ENCODE measurements at places on chromosomes 4 and X.
A peak's percentile ranks its signal among the peaks of the same experiment; 100 is the strongest.

GRCh38 chr4:69727426-69727825 is 33.0 kb downstream of the SULT1B1 start:
- no peak for DNase-seq

DNA sequence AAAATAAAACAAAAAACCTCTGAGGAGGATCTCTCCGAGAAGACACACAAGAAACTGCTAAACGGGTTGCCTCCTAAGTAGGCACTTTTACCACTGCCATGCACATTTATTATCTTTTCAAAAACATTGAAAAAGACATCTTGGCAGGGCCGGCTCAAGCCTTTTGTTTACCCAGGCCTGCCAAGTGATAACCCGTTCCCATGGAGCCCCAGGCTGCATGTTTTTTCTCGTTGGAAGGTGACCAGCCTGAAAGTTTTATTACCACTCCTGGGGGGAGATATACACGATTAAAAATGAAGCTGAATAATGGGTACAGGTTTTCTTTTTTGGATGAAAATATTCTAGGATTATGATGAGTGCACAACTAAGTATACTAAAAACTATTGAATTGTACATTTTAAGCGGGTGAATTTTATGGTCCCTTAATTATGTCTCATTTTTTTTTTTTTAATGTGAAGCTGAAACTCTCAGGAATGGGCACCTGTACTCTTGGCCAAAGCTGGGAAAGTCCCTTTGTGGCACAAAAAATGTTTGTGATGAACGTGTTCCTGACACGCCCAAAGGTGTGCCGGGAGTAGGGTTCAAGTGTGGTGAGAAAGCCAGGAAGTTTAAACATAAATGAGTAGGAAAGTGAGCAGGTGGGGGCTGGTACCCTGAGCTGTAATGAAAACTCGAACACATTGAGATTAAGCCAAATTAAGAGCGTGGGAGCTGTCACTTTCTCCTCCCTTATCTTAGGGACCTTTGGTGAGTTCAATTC is 1.5 kb upstream of the MAP7D2 start:
- DNase-seq = no peak

DNA sequence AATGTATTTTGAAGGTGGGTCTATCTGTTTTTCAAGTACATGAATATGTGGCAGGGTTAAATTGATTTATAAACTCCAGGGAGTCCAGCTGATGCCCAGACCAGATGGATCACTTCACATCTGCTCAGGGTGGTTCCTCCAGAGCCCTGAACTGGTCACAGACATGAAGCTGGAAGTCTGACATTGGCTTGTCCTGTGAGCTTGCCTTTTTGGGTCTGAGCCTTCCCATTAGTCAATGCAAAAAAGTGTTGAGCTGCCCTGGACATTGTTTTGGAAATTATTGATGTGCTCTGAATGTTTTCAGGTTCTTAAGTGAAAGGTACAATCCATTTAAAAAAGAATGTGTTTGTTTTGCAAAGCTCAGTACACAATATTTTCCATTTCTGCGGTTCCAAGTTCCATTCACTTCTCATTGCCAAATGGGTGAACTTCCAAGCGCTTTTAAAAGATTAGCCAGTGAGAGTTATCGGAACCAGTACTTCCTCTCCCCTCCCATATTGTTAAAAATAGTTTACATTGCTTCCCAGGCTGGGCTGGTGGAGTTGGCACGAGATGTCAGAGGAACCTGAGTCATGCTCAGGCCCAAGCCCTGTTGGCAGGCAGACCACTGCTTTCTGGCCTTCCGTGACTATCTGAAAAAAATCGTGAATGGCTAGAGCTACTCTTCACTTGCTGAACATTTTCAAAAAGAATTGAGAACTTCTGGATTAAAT is 52.1 kb downstream of the PDGFRA start:
- DNase-seq = no peak

- DNase-seq = peak; percentile 83
These were observed 3.3 kb downstream of the KLF3 start for GRCh38 chr4:38667085-38667893.

DNA sequence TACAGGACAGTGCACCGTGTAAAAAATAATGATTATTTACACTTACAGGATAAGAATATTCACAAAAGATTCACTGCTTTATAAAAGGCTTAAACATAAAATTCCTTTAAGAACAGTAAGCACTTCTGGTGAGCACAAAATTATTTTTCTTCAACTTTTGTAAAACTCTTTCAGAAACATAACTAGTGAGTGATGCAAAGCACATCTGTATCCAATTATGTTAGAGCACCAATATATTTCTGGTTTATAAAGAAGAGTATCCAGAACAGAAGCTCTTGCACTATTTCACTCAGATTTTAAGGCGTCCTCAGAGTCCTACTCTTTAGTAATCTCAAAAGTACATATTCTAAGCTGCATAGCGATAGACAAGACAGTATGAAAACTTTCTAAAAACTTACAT is 276.0 kb downstream of the C4orf33 start:
- no peak for DNase-seq

DNA sequence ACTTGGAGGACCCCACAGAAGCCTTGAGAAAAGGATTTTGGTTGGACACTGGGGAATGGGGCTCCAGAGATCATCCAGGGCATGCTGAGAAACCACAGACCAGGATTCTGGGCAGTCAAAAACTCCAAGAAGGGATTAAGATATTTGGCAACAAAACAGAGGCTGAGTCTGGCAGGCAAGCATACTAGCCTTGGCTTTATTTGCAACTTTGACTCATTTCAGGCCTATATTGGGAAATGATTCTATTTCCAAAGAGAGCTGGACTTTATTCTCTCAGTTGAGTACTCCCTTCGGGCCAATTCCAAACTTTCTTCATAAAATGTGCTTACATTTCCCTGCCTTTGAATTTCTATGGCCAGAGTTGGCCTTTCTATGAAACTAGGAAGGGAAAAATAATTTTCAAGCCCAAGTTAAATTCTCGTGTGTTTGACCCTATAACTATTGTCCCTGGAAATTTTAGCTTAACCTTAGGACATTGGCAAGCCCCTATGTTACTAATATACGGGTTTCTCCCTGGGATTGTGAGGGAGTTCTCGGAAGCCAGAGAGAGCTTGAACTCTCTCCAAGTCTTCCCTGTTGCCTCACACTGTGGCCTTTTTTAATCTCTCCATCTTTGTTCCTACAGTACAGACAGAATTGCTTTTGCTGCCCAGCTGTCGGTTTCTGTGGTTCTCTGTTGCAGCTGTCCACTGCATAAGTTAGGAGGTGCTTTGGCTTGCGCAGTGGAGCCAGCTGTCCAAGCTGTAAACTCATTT is 112.6 kb upstream of the FAM9A start:
- DNase-seq = no peak

GRCh38 chr4:152415980-152416379 is 119.9 kb downstream of the FBXW7 start:
- DNase-seq = no peak

DNA sequence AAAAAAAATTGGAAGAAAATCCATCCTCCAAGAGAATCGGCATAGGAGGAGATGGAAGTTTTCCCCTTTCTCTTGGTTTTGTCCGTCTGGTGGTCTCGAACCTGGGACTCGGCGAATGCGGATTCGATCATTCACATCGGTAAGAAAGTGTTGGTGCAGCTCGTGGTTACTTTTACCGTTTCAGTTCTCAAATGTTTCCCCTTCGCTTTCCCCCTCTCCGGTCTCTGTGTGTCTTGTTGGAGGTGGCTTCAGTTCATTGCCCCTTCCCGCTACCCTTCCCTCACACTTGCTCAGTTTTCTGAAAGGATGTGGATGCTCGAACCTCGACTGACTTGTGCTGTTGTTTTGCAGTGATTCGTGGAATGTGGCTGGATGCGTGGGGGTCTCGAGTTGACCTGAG is 840 bp downstream of the GRID2 start:
- no peak for DNase-seq

DNA sequence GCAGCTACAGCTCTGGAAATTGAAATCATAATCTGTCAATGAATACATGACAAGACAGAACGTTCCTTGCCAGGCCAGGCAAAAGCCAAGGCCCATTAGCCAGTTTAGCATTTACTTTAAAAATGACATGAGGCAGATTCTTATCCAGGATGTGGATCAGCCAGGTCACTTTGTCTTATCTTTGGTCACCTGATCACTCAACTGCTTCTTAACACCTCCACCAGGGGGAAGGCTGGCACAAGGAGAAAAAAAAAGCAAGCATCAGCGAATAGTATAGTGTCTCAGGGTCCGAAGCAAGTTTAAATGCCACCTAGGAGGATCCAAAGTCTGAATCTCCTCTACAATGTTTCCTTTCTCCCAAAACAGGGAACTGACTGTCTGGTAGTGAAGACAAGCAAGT is 18.8 kb downstream of the ATP1B4 start:
- DNase-seq = peak; percentile 61

- no peak for DNase-seq
These were observed 231.3 kb upstream of the CT83 start for GRCh38 chrX:116694046-116694445.

DNA sequence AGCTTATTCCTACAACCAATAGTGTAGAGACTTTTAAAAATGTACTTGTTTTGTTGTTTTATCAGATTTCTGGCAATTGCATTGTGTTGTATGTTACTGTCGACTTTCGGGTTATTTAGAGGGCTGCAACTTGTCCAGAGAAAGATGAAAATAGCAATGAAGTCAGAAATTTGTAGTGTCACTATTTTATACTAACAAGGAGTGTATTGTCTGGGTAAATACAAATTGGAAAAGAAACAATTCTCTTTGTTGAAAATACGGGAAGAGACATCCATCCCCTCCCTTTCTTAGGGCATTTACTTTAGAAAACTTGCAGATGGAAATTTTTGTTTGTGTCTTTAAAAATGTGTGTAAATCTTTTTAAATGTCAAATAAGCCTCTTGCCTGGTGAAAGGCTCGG is 792.0 kb downstream of the PCDH18 start:
- no peak for DNase-seq

DNA sequence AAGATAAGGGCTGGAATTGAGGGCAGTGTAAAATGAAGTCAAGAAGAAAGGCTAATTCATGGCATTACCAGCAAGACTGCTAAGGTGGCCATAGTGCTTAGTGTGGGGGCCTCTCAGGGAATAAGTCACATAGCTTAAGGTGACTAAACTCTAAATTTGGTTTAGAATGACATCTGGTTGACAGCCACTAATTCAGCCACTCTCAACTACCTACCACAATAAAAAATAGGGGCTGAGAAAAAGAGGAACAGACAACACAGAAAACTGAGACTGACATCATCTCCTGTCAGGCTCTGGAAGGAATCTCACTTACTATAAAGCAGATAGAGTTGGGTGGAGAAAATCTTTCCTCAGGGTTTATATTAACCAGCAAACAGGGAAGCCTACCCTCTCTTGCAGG is 96.9 kb downstream of the CHRDL1 start:
- no peak for DNase-seq

GRCh38 chrX:10130354-10130753 is 26.4 kb upstream of the CLCN4 start:
- DNase-seq = no peak

DNA sequence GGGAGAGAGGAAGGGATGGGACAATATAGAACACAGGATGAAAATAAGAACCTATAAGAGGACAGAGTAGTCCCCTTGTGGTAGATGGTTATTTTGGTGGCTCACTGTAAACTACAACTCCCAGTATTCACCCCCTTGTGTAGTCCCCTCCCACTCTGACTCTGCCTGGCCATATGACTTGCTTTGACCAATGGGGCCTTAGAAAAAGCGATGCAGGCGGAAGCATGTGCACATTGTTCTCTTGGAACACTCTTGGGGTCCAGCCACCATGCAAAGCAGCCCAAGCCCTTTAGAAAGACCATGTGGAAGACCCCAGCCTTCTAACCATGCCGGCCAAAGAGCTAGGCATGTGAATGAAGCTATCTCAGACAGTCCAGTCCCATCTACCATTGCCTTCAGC is 415.0 kb downstream of the BCOR start:
- no peak for DNase-seq

DNA sequence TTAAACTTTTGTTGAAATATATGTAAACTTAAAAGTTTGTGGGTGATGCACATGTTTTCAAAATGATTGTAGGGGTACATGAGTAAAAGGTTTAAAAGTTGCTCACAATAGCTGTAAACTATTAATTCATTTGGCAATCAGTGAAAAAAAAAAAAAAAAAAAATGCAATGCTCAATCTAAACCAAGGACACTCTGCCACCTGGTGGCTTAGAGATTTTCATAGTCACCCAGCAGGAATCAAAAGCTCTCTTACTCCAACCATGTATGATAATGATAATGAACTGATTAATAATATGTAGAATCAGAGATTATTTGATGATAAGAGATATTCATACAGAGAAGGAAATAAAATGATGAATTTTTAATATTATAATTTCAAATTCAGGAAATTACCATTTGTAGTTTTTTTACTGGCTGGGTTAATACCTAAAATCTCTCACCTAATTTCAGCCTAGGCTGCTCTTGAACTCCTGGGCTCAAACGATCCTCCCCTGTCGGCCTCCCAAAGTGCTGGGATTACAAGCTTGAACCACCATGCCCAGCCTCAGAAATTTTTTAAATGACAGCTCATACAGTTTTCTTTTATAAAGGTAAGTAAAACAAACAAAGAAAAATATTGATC is 46.9 kb upstream of the SLC25A4 start:
- DNase-seq = peak; percentile 40

DNA sequence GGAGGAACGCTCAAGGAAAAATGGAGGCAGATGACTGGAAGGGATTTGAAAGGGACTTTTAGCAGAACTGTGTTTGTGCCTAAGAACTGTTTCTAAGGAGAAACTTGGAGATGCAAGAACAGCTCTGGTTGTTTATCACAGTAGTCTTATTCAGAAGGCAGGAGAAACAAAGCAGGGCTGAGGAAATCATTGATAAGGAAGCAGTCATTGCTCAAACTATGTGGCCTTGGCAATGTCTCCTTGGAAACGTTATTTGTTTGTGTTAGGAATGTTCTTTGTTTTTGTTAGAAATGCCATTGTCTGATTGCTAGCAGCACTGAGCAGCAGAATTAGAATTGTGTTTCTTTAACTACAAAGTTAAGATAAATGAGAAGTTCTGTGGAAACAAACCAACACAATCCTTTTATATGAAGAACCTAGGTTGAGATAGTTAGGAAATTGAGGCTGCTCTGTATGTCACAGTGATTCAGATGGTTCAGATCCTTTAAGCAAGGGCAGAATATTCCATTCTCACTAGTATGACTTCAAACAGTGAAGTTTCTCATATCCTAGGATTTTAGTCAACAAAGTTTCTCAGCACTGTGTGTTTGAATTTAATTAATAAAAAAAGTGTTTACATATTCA is 1191.3 kb upstream of the IGFBP7 start:
- no peak for DNase-seq

DNA sequence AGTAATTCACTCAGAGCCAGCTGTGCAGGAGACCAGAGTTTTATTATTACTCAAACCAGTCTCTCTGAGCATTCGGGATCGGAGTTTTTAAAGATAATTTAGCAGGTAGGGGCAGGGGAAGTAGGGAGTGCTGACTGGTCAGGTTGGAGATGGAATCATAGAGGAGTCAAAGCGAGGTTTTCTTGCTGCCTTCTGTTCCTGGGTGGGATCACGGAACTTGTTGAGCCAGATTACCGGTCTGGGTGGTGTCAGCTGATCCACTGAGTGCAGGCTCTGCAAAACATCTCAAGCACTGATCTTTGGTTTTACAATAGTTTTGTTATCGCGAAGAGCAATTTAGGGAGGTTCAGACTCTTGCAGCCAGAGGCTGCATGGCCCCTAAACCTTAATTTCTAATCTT is 63.6 kb downstream of the TRIM2 start:
- no peak for DNase-seq

All from CD4-positive, alpha-beta T cell treated with Interleukin-17A for 1 hour (primary cell).